H1 (cell line): ENCODE measurements at places on chromosomes 11 and 22.
A peak's percentile ranks its signal among the peaks of the same experiment; 100 is the strongest.

DNA sequence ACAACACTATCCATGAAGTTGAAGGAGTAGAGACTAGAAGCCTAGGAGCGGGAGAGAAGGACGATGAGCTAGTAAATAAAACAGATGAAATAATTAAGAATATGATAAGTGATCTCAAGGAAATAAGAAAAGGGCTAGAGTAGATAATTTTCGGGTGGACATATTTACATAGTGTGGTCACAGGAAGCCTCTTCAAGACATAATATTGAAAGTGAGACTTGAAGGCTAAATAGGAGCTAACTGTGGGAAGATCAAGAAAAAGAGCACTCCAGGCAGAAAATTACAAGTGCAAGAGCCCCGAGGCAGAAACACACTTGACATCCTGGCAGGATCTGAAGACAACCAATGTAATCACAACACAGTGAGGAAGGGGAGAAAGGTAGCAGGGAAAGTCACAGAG lies 11.9 kb upstream of the PPFIBP2 start:
- H3K36me3 ChIP-seq, result no peaks in the 10 kb centered on the region
- no peak for DNase-seq
- 0 out of 2 replicates have a peak, but pooled peaks cover 2% of the 10 kb centered on the region for H3K4me1 ChIP-seq
- H3K27me3 ChIP-seq, result no peaks in the 10 kb centered on the region
- no peak overlapping the region for H3K4me3 ChIP-seq

DNA sequence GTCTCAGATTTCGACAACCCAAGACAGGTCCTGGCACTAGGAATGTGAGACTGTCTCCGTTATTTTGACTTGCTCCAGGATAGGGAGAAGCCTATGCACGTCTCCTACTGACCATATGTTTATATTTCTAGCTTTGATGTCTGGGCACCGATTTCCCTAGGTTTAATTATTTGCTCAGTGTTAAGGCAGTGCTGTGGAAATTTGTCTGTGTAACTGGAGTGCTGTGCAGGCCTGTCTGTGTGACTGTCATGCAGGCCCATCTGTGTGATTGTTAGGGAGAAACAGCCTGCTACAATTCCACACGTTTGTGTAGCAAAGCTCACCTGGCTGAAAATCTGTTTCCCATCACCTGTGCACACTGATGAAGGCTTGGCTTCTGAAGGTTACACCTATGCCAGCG lies 29.6 kb upstream of the HSPA8 start:
- H3K36me3 ChIP-seq, result no peaks in the 10 kb centered on the region
- H3K4me3 ChIP-seq, result no peak overlapping the region
- DNase-seq, result no peak
- no peaks in the 10 kb centered on the region for H3K4me1 ChIP-seq

DNA sequence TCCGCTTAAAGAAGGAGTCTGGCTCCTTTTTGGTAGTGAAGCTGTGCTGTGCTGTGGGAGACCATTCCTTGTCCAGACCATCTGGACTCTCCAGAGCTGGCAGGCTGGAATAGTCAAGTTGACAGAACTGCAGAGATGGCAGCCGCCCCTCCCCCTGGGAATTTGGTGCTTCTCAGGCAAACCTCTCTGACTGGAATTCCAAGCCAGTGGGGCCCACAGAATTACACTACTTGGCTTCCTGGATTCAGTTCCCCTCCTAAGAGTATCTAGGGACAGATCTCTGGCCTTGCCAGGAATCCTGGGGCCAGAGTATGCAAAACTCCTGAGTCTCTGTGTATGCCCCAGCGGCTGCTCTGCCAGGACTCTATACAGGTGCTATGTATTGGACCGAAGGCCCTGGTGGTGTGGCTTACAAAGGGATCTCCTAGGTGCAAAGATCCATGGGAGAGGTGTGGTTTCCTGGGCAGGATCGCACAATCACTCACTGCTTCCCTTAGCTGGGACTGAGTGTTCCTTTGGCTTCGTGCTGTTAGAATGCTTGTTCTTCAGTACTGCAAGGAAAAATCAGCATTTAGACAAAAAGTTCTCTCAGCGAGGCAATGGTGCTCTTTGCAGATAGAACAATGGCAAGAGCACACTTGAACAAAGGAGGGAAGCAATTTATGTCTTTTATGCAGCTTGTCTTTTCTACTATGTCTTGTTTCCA lies 86.8 kb downstream of the PRMT3 start:
- no peak overlapping the region; the same call in 1 of the 2 replicates for H3K27ac ChIP-seq
- peaks cover 3% of the 10 kb centered on the region; the same call in 1 of the 2 replicates for H3K36me3 ChIP-seq
- peaks cover 7% of the 10 kb centered on the region for H3K4me1 ChIP-seq
- H3K4me3 ChIP-seq, result no peak overlapping the region

DNA sequence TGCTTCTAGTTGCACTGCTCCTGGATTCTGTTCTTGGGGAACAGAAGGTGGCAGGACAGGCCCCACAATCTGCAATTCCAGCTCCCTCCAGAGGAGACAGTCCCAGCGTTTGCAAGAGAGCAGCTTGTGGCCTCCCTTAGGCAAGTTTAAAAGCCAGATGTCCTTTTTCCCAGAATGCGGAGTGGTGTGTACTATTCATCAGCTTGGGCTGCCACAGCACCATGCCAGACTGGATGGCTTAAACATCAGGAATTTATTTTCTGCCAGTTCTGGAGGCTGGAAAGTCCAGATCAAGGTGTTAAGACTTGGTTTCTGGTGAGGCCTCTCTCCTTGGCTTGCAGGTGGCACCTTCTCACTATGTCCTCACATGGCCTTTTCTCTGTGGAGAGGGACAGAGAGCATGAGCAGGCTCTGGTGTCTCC lies 11.7 kb downstream of the MIAT start:
- peaks cover 16% of the 10 kb centered on the region for H3K4me1 ChIP-seq
- peak; percentile 79 for DNase-seq
- peaks cover 21% of the 10 kb centered on the region for H3K36me3 ChIP-seq
- no peak overlapping the region for H3K4me3 ChIP-seq
- no peak overlapping the region for H3K27ac ChIP-seq
